Neural crest cell (in vitro differentiated cells): ENCODE measurements at places on chromosomes 11 and 22. TPM values are rescaled to one million over a fixed set of nuclear protein-coding genes. Genes with fewer than 3 reads are reported as not detected.

CCDC116 gene
- 1.2 and 1.3 TPM in 2 replicates for total RNA-seq

MAPK8IP1 gene
- total RNA-seq = 36.6 and 38.7 TPM in 2 replicates

JHY gene
- 1.9 and 2.3 TPM in 2 replicates for total RNA-seq

TMEM179B gene
- 20.0 and 21.4 TPM in 2 replicates for total RNA-seq

RTN4R gene
- 17.9 and 19.0 TPM in 2 replicates for total RNA-seq

TBX1 gene
- total RNA-seq = not detected in 2 replicates

HIRA gene
- 57.1 and 66.3 TPM in 2 replicates for total RNA-seq

DNA sequence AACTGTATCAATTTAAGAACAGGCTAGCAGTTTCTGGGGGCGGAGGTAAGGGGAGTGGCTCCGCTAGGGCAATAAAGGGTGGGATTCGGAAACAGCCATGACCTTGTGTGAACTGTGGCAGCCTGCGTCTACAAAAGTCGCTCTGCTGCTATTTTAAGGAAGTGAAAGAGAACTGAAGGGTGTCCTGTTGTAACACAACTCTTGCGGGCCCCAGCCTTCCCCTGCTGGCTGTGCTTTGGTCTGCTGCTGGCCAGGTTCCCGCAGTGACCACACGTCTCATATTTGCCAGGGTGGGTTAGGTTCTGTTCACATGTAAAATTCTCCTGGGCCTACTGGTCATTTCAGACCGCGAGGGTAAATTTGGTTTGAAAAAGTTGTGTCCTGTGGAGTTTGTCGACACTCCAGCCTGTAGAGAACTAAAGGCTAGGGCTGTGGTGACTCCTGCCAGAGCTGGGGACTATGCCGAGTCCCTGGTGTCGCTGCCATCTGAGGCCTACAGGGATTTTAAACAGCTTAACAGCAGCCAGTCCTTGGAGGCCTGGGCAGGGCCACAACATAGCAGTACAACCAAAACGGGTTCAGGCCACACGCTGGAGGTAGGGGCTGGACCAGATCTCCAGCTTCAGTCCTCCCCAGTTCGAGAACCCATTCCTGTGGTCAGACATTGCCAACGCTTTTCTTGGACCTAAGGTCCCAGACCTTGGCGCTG is 1.1 kb upstream of the PPFIBP2 start:
- DNase-seq = peak; percentile 1

- DNase-seq = no peak
Observed at GRCh38 chr11:118142809-118143208, 9.8 kb downstream of the SCN4B start.

- DNase-seq = no peak
Observed at GRCh38 chr11:79919350-79919749, 478.5 kb upstream of the TENM4 start.

GRCh38 chr22:35152316-35152715 is 86.4 kb downstream of the ISX start:
- DNase-seq = no peak

- peak; percentile 20 for DNase-seq
Observed at GRCh38 chr11:10605941-10606381, 37.5 kb upstream of the LYVE1 start.

GRCh38 chr22:26471522-26471921 is 12.1 kb downstream of the HPS4 start:
- DNase-seq = no peak

GRCh38 chr11:115710980-115711379 is 206.8 kb upstream of the CADM1 start:
- DNase-seq = no peak

DNA sequence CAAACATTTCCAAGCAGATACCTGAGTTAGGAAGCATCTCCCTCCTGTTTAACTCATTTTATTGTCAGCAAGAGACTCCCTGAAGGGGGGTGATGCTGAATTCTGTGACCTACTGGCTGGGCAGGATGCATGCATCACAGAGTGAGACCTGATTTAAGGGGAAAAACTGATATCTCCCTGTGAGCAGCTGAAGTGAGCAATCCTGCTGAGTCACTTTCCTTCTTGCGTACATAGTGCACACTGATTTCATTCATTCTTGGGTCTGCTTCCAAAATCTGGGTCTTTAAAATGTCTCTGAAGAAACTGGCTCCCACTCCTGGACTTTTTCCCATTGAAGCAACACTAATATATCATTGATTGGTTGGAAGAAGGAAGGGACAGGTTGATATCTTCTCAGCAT is 23.3 kb downstream of the P4HA3 start:
- DNase-seq = no peak

DNA sequence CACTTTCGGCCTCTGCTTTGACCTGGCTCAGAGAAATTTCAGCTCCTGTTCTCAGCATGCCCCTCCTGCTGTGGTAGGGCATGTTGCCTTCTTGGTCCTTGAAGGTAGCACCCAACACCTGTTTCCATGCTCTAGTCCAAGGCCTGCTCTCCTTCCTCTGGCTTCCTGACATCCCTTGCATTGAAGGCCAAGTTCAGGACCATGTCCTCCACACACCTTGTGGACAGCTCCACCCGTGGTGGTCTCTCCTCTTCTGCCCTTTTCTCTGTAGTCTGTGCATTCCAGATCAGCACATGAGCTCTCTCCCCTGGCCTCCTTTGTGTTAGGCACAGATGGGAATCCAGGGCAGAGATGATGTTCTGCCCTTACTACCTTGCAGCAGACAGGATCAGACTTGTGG is 225.3 kb downstream of the ADAMTS15 start:
- DNase-seq = no peak

- no peak for DNase-seq
Observed at GRCh38 chr11:78922859-78923625, 348.4 kb upstream of the NARS2 start.

GRCh38 chr22:23504516-23504915 is 75.6 kb downstream of the IGLL1 start:
- DNase-seq = no peak

DNA sequence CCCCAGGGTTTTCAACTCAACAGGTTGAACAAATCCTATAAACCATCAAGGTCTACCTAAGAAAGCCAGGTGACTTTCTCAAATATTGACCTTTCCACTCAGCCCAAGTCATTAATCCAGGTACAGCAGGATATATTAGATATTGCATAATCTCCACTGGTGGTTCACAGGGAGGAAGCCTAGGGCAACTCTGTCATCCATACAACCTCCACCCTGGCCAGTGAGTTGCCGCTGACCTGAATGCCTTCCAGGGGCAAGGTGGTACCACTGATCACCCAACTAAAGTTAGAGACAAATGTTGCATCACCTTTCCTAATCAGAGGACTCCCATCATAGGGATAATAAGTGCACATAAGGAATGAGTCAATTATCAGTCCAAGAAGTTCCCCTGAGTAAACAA is 22.9 kb downstream of the GUCD1 start:
- DNase-seq = no peak

DNA sequence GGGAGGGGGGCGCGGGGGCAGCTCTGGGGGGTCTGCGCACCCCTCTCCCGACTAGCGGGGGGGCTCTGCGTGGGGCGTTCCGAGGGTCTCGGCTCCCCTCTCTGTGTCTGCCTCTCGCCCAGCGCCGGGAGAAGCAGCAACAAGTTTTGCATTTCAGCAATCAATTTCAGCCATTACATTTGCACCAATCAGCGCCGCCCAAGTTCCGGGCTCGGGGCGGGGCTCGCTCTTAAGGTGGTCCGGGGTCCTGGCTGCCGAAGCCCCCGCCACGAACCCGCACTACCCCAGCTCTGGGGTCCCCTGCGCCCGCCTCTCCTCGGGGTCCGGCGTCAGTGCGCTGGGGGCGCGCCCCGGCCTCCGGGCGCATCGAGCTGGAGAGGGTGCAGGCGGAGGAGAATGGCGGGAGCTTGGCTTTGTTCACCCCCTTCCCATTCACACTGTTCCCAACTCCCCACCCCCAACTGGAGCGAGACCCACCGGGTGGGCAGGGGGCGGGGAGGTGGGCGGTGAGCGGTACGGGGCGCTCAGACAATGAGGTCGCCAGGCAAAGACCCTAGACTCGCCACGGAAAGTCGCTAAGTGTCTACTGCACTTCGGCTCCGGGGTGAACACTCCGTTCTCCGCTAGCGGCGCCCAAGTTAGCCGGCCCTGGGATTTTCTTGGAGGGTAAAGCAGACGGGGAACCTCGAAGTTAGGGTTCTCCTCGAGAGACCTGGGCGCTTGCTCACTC is at the start of gene MN1:
MN1 (minus strand) TSS at position 141 of the 730 bp plus-strand sequence. CDS start 1,213 bp downstream, outside the sequence.
- DNase-seq = peak; percentile 66

DNA sequence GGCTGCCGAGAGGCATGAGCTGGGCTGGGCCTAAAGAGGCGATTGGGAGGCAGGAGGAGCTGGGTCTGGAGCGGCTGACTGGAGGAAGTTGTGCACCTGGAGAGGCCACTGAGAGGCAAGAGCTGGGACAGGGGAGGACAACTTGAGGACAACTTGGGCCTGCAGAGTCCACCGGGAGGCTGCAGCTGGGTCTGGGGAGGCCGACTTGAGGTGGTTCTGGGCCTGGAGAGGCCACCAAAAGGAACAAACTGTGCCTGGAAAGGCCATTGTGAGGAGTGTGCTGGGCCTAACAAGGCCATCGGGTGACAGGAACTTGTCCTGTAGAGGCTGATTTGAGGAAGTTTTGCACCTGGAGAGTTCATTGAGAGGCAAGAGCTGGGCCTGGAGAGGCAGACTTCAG is 41.5 kb downstream of the OR4C45 start:
- no peak for DNase-seq

GRCh38 chr11:104372111-104372510 is 208.2 kb upstream of the PDGFD start:
- no peak for DNase-seq

GRCh38 chr22:46142548-46143490 is 7.5 kb upstream of the PPARA start:
- DNase-seq = no peak

DNA sequence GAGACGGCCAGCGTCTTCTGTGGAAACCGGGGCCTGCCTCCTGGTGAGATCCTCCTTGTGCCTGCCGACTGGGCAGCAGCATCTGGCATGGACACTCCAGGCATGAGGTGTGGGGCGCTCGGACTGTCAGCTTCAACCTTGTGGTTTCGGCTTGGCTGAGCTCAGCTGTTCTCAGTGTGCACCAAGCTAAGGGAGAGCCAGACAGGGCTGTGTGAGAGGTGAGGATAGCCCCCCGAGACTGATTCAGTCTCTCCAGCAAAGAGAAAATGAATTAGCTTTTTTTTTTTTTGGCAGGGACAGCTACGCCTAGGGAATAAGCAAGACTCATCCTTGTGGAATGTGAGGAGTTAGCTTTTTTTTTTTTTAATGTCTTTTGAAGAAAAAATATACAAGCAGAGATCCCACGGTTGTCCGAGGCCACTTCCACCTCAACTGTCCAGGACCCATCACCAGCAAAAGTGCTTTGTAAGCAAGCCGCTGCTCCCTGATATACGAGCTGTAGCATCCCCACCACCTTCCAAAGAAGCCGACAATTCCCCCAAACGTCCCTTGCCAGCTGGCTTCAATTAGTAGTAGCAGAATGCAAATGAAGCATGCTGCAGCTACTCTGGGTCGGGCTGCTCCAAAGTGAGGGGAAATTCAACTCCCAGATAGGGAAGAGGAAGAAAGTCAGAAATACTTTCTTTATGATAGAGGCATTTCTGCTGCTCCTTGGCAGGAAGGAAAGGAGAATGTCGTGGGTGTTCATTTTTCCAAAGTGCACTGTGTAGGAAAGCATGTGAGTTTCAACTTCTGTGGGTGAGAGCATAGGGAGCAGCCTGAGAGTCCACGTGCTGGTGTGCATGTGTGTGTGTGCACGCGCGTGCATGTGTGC is 9.7 kb upstream of the THY1 start:
- no peak for DNase-seq

DNA sequence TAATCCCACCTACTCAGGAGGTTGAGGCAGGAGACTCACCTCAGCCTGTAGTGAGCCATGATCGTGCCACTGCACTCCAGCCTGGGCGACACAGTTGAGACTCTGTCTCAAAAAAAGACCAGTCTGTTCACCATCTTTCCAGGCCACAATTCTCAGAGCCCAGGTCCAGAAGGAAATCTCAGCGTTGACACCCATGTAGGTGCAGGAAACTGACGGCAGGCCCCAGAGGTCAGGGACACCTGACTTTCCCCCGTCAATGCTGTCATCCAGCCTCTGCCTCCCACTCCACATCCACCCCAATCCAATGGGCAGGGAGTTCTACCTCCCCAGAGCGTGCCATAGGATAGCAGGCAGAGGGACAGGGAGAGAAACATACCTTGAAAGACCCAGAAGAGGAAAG is 5.9 kb upstream of the GRK2 start:
- DNase-seq = no peak

GRCh38 chr11:102407901-102408300 is 44.7 kb downstream of the TMEM123 start:
- no peak for DNase-seq

DNA sequence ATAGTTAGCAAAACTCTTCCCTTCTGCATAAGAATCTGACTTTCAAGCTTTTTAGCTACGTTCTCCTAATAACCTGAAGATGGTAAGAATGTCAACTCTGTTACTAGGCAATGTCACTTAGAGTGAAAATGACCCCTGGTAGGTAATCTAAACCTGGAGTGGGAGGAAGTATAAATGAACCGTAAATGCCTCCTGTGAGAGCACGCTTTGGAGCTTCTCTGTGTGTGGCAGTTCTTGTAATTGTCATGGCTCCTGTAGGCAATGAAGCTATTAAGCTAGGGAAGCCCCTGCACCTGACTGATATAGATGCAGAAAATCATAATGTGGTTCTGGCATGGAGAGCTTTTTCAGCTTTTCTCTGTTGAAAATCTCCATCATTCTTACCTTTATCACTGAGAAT is 29.4 kb downstream of the CALCA start:
- no peak for DNase-seq

DNA sequence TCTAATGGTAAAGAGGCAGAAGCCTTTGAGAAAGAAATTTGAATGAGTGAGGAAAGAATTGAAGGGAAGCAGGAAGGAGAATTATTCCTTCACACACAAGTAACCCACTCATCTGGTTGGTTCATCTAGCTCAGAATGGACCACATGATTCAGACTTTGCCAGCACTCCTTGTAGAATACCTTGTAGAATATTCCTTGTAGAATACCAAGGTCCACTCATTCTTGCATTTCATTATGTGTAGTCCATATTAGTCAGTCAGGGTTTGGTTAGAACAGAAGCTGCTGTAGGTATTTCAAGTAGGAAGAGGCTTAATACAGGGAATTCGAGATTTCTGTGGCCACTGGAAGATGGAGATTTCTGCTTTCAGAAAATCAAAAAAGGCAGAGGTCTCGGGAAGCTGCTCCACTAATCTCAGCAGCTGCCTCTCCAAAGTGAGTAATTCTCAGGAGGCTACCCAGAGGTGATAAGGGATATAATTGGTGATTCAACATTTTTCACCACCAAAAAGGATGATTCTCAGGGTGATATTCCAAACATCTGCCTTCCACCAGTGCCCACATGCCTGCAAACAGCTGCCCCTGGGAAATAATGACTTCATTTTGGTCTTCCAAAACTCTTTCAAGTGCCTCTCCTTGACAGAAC is 329.1 kb downstream of the TMEM135 start:
- no peak for DNase-seq
